Ovary (tissue), 10 donors: ENCODE measurements at places on chromosomes 13 and 19.

GRCh38 chr13:90105849-90106496, 1241.5 kb upstream of the MIR17HG start:
- no peak overlapping the region for H3K27ac ChIP-seq
- H3K36me3 ChIP-seq: no peaks in the 10 kb centered on the region
- H3K27me3 ChIP-seq: no peaks in the 10 kb centered on the region
- no peak for DNase-seq
- no peaks in the 10 kb centered on the region for H3K4me1 ChIP-seq
- no peak overlapping the region for H3K4me3 ChIP-seq

DNA sequence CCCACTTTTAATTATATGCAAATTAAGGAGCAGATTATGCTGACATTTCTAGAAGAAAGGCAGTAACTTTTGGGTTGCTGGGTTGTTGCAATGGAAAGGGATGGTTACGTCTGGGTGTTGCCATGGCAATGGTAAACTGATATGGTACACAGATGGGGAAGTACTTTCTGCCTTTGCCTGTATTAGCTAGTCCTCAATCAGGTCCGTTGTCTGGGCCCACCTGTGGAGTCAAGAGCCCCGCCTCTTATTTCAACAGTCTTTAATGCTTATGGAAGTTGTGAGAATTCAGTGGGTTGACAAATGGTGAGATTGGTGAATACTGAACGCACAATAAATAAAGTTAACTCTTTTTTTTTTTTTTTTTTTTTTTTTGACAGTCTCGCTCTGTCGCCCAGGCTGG, 30.6 kb upstream of the DPP9 start:
- no peaks in the 10 kb centered on the region for H3K4me1 ChIP-seq
- no peak overlapping the region for H3K27ac ChIP-seq
- H3K4me3 ChIP-seq: no peak overlapping the region
- no peaks in the 10 kb centered on the region for H3K27me3 ChIP-seq
- DNase-seq: no peak

GRCh38 chr19:44925114-44925891, 10.9 kb downstream of the APOC1 start:
- peaks cover 14% of the 10 kb centered on the region for H3K4me1 ChIP-seq
- DNase-seq: peak; percentile 89
- no peak overlapping the region for H3K4me3 ChIP-seq
- no peak overlapping the region for H3K27ac ChIP-seq
- H3K36me3 ChIP-seq: no peaks in the 10 kb centered on the region

- H3K4me1 ChIP-seq: no peaks in the 10 kb centered on the region
- DNase-seq: no peak
- H3K36me3 ChIP-seq: no peaks in the 10 kb centered on the region
- H3K27me3 ChIP-seq: no peaks in the 10 kb centered on the region
- no peak overlapping the region for H3K4me3 ChIP-seq
These were observed 16.5 kb downstream of the SHANK1 start for GRCh38 chr19:50702871-50703829.

GRCh38 chr19:29105629-29106292, 107.2 kb downstream of the UQCRFS1 start:
- no peak for DNase-seq
- H3K27ac ChIP-seq: no peak overlapping the region
- H3K27me3 ChIP-seq: no peaks in the 10 kb centered on the region

DNA sequence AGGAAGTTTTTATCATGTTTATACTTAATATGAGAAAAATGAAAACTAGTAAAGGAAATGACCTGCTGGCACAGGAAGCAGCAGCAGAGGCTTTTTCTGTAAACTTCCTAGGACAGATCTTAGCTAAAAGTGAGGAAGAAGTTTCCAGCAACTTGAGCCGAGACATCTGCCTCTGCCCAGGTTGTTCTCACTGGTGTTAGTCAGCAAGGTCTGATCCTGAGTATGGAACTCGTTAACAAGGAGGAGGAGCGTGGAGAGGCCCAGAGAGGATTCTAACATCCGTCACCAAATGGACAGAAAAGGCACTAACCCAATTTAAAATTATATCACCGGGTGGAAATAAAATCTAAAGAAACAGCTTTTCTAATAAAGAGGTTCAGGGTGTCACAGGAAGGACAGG, 43.6 kb downstream of the PHF11 start:
- H3K27me3 ChIP-seq: no peaks in the 10 kb centered on the region
- no peak overlapping the region for H3K27ac ChIP-seq
- H3K4me3 ChIP-seq: no peak overlapping the region
- peaks cover 1% of the 10 kb centered on the region for H3K4me1 ChIP-seq

DNA sequence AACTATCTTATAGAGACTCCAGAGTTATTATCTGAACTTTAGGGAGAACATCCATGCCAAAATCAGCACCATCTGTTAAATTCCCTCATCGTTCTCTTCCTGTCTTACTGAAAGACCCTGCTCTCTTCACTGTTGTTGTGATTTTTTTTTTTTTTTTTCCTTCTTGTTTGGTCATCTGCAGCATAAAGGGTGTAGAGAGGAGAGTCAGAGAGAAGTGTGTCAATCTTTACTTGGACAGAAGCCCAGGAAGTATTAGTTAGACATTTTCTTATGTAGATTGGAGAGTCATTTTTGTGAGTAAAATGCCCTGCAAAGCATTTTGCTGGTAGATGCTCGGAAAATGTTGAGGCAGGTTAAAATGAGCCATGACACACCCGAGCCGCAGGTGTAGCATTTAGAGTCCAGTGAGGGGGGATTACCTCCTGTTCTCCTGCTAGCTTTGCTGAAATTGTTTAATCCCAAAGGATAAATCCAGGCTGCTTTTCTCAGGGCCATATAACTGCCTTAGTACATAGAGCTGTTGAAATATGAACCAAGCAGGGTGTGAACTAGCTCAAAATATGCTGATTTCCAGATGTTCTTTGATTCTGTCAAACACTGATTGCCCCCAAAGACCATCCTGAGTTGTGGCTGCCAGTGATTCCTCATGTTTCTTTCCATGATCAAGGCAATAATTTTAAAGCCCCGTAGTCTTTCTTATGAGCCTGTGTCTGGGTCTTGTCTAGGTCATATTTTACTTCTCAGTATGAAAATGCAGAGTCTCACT, 143.5 kb downstream of the DCT start:
- H3K27me3 ChIP-seq: no peaks in the 10 kb centered on the region
- H3K27ac ChIP-seq: no peak overlapping the region
- H3K4me3 ChIP-seq: no peak overlapping the region
- no peak for DNase-seq
- H3K4me1 ChIP-seq: no peaks in the 10 kb centered on the region
- no peaks in the 10 kb centered on the region for H3K36me3 ChIP-seq

GRCh38 chr13:51590231-51590970, 6.1 kb downstream of the WDFY2 start:
- no peaks in the 10 kb centered on the region for H3K27me3 ChIP-seq
- no peak for DNase-seq
- H3K36me3 ChIP-seq: no peaks in the 10 kb centered on the region
- H3K4me3 ChIP-seq: no peak overlapping the region

DNA sequence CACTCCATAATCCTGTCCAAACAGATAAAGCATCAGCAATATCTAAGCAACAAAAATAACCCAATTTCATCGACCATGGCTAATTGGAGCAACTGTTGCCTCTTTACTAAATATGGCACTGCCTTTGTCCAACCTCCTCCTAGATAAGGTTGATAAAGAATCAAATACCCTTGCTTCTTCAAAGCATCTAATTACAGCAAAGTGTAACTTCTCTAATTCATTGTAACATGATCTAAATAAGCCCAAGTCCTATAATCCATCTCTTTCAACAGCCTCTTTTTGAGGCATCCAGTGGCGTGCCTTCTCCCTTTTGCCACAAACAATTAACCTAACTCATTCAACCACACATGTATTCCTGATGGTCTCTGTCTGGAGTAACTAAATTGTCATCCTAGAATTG, 81.7 kb upstream of the KLHL1 start:
- no peaks in the 10 kb centered on the region for H3K36me3 ChIP-seq
- no peak overlapping the region for H3K4me3 ChIP-seq
- no peaks in the 10 kb centered on the region for H3K4me1 ChIP-seq
- H3K27me3 ChIP-seq: no peaks in the 10 kb centered on the region
- no peak for DNase-seq
- H3K27ac ChIP-seq: no peak overlapping the region

DNA sequence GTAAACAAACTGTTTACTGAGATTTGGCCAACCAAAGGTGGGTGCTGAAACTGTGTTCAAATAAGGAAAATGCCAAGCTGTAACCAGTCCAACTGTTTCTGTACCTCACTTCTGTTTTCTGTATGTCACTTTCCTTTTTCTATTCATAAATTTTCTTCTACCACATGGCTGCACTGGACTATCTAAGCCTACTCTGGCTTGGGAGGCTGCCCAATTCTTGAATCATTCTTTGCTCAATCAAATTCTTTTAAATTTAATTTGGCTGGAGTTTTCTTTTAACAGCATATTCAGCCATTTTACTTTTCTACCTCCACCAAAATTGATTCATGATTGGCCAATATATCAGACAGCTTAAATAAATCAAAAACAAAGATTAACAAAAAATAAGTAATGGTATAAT, 1575.5 kb upstream of the SPRY2 start:
- no peaks in the 10 kb centered on the region for H3K36me3 ChIP-seq
- H3K27ac ChIP-seq: no peak overlapping the region
- no peaks in the 10 kb centered on the region for H3K4me1 ChIP-seq
- H3K27me3 ChIP-seq: no peaks in the 10 kb centered on the region

- H3K36me3 ChIP-seq: no peaks in the 10 kb centered on the region
- peaks cover 4% of the 10 kb centered on the region for H3K27me3 ChIP-seq
- no peaks in the 10 kb centered on the region for H3K4me1 ChIP-seq
- H3K4me3 ChIP-seq: no peak overlapping the region
These were observed 2.3 kb upstream of the EFNA2 start for GRCh38 chr19:1283207-1283916.

- no peaks in the 10 kb centered on the region for H3K4me1 ChIP-seq
- no peaks in the 10 kb centered on the region for H3K36me3 ChIP-seq
- no peak for DNase-seq
- H3K27me3 ChIP-seq: no peaks in the 10 kb centered on the region
These were observed 261.7 kb downstream of the ITGBL1 start for GRCh38 chr13:101714195-101714594.

DNA sequence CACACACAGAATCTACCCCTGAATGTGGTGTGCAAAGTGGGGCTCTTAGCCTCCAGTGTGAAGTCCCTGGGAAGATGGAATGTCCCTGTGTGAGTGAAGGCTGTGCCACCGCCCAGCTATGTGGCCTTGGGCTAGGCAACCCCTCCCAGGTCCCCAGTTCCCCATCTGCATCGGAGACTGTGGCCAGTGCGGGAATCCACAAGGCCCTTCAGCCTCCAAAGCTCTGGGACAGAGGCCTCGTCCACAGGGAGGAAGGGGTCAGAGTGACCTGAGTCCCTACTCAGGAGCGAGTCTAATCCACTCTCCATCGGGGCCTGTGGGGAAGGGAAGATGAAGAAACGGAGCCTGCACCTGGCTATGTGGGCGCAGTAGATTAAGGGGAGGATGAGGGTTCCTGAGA, 19.3 kb upstream of the KIR3DL3 start:
- DNase-seq: no peak
- no peaks in the 10 kb centered on the region for H3K4me1 ChIP-seq
- no peaks in the 10 kb centered on the region for H3K27me3 ChIP-seq
- H3K27ac ChIP-seq: no peak overlapping the region

DNA sequence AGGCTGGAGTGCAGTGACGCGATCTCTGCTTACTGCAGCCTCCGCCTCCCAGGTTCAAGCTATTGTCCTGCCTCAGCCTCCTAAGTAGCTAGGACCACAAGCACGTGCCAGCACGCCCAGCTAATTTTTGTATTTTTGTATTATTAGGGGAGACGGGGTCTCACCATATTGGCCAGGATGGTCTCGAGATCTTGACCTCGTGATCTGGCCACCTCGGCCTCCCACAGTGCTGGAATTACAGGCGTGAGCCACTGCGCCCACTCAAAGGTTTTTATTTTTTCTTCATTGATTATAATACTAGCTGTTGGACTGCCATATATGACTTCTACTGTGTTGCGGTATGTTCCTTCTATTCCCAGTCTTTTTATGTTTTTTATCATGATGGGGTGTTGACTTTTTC, 569.7 kb upstream of the SLITRK6 start:
- H3K27me3 ChIP-seq: no peaks in the 10 kb centered on the region
- no peaks in the 10 kb centered on the region for H3K36me3 ChIP-seq
- no peak overlapping the region for H3K27ac ChIP-seq
- H3K4me3 ChIP-seq: no peak overlapping the region

- DNase-seq: peak; percentile 97
- peak within 1 kb of the TSS; percentile 99 for H3K4me3 ChIP-seq
- H3K4me1 ChIP-seq: peaks cover 14% of the 10 kb centered on the region
- H3K27me3 ChIP-seq: no peaks in the 10 kb centered on the region
- no peaks in the 10 kb centered on the region for H3K36me3 ChIP-seq
These were observed at the start of gene MAP2K2 for GRCh38 chr19:4123615-4124568. MAP2K2 (minus strand) TSS chr19:4124122; CDS start chr19:4123875, 247 bp downstream.

GRCh38 chr19:1947651-1948209, 6.8 kb downstream of the CSNK1G2 start:
- H3K4me3 ChIP-seq: no peak overlapping the region
- H3K36me3 ChIP-seq: no peaks in the 10 kb centered on the region
- peaks cover 10% of the 10 kb centered on the region for H3K4me1 ChIP-seq
- no peak overlapping the region for H3K27ac ChIP-seq
- DNase-seq: no peak

GRCh38 chr19:32859591-32859990, 10.0 kb downstream of the SLC7A9 start:
- no peaks in the 10 kb centered on the region for H3K4me1 ChIP-seq
- no peak overlapping the region for H3K4me3 ChIP-seq
- H3K36me3 ChIP-seq: no peaks in the 10 kb centered on the region
- H3K27me3 ChIP-seq: no peaks in the 10 kb centered on the region
- no peak for DNase-seq

DNA sequence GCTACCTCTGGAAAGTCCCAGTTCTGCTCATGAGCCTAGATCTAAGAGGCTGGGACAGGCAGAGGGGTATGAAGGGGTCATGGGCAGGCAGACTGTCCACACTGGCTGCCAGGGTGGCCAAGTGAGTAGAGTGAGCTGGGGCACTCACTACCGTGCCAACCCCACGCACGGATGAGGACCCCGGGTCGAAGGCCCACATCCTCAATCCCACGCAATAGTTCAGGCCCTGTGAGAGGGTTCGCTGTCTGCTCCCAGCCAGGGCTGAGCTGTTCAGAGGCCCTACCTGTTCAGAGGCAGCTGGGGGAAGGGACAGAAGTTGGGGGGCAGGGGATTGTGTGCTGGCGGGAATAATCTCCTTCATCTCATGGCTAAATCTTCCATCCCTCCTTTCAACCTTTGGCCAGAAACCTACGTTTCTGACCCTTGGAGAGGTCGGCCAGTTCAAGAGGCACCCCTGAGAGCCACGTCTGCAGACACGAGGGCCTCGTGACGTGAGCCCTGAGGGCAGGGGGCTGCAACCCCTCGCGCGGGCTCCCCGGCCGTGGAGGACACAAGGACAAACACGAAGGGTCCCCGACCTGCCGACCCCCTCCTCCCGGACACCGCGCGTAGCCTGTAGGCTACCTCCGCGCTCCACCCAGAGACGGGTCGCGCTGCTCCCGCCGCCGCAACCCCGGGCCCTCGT, 1.0 kb upstream of the RPS5 start:
- peak overlapping the region; percentile 82 for H3K4me3 ChIP-seq
- H3K4me1 ChIP-seq: peaks cover 23% of the 10 kb centered on the region
- H3K27me3 ChIP-seq: no peaks in the 10 kb centered on the region
- no peaks in the 10 kb centered on the region for H3K36me3 ChIP-seq
